ENCODE measurements at places on chromosomes 1 and 21.

DNA sequence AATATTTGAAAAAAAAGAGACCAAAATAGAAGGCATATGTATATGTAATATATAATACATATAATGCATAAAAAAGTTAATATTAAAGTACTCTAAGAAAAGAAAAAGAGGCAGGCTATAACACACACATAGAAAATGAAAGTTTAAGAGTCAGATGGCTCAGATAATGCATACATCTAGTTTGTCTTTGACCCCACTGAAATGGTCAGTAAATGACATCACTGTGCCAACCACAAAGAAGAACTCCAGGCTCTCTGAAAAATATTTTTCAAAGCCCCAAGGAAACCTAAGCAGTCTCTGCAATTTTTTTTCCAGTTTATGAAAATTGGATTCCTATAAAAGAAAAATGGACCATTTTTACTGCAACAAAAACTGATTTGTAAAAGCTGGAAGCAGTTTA, 55.4 kb upstream of the SCYL3 start:
- peak; percentile 22 for DNase-seq

DNA sequence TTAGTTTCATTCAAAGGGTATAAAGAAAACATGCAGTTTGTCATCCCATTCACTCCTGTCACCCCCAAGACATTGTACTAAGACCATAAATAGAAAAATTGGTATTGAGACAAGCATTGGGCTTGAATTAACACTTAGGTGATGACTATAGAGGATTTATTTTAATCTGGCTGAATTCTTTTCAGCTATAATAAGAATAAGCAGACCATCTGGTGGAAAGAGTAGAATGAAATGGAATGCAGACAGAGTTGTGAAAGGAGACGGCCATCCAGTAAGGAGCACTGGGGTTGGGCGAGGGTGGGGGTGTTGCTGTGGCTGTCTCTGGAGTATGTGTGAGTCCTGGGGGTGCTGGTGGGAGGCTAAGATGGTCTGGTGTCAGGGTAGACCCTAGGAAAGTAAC, 125.0 kb upstream of the IVNS1ABP start:
- DNase-seq: no peak

DNA sequence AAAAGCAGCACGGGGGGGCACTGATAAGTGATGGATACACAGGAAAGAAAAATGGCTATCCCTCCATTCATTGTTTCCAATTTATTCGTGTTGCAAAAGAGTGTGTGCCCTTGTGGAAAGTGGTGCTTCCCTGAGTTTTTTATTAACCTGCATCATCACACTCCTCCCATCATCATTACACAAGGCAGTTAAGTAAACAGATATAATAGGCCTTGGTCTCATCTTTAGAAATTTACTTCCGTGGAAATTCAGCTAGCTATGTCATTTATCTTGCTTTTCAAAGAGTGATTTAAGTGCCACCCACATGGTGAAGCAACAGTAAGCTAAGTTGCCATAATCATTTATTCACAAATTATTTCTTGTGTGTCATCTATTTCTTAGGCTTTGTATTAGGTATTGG, 473.3 kb downstream of the NEGR1 start:
- no peak for DNase-seq

DNA sequence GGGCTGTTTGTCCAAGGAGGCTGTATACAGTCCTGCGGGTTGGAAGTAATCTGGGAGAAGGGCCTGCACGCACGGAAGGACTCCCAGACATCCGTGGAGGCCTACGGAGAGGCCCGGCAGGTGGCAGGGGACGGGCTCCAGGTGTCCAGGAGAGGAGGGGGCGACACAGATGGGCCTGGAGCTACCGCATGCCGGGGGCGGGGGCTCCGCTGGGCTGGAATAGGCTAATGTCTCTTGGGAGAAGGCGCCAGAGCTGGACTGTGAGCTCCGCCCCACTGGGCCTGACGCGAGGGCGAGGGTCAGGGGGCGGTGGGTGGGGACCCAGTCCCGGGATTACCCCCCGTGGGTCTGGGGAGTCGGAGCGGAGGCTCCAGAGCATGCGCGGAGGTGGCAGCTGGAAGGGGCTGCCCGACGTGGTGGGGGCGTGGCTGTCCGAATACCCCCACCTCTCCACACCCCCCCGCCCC, 659 bp downstream of the AGO1 start:
- DNase-seq: peak; percentile 24

DNA sequence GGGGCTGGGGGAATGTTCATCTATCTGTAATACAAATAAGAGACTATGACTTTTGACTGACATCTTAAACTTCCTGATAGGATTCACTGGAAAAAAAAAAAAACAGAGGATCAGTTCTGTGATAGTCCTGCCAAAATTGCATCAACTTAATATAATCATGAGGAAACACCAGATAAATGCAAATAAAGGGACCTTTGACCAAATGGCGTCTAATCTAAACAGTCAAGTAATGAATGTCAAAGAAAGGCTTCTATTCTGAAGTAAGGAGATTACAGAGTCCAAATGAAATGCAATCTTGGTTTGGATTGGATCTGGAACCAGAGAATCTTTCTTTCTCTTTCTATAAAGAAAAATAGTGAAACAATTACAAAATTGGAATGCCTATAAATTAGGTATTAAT, 513.4 kb downstream of the KCNT2 start:
- no peak for DNase-seq

GRCh38 chr1:207918581-207918980, 7.7 kb upstream of the CD34 start:
- no peak for DNase-seq

DNA sequence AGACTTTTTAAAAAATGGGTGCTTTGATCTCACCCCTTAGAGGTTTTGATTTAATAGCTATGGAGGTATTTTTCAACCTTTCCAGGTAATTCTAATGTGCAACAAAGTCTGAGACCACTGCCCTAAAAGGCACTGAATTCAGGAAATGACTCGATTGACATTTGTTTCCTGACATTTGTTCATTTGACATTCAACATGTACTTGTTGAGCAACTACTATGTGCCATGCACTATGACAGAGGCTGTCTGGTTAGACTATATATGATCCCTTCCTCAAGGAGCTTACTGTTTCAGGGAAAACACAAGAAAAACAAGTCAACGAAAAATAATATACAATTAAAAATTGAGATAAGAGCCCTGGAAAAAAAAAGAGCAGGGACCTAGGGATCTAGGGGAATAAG, 25.6 kb upstream of the AVPR1B start:
- no peak for DNase-seq

- DNase-seq: no peak
These were observed 54.5 kb upstream of the FGGY start for GRCh38 chr1:59242370-59242769.

DNA sequence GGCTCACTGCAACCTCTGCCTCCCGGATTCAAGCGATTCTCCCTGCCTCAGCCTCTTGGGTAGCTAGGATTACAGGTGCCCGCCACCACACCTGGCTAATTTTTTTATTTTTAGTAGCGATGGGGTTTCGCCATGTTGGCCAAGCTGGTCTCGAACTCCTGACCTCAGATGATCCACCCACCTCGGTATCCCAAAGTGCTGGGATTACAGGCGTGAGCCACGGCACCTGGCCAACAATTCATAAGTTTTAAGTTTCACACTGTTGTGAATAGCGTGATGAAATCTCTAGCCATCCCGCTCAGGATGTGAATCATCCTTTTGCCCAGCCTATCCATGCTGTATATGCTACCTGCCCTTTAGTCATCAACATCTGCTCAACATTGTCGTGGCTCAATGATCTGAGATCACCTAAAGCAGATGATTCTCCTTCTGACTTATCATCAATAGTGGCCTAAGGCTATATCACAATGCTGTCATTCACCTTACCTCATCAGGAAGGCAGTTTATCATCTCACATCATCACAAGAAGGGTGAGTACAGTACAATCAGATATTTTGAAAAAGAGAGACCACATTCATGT, 2.6 kb downstream of the PFDN2 start:
- DNase-seq: peak; percentile 59

DNA sequence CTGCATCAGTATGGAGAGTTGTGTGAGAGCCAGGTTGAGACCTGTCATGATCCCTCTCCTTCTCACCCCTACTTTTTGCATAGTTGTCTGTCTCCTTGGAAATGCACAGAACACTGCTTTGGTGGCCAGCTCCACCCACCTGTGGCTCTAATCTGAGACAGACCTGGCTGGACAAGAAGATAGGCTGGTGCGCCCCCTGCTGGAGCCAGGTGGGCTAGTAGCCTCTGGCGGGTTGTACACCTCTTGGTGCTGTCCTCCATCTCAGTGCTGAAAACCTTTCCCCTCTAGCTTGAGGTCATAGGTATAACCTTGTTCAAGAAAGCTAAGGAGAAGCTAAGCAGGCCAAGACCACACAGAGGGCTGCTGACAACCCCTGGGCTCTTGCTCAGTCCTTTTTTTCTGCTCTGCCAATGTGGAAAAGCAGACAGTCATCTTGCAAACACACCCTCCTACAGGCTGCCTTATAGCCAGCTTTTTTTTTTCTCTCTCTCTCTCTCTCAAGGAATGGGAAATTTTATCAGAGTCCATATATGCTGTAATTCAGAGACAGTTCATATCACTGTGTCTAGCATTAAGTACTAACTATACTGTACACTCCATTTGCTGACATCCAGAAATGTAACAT, 58.8 kb upstream of the SPATA6 start:
- DNase-seq: peak; percentile 13

DNA sequence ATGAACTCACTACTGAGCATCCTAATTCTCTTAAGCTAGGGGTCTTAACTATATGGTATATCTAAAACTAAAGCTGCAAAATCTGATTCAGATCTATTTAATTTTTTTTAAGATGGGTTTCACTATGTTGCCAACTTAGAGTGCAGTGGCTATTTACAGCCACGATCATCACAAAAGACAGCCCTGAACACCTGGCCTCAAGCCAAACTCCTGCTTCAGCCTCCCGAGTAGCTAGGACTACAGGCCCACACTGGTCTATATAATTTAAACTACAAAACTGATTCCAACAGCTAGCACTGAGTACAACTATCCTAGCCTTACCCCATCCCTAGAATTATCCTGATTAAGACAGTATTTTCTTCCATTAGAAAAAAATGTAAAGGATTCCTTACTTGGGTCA, 37.1 kb downstream of the EIF4G3 start:
- no peak for DNase-seq

- DNase-seq: no peak
These were observed 5.6 kb upstream of the LACTBL1 start for GRCh38 chr1:22978299-22978698.

DNA sequence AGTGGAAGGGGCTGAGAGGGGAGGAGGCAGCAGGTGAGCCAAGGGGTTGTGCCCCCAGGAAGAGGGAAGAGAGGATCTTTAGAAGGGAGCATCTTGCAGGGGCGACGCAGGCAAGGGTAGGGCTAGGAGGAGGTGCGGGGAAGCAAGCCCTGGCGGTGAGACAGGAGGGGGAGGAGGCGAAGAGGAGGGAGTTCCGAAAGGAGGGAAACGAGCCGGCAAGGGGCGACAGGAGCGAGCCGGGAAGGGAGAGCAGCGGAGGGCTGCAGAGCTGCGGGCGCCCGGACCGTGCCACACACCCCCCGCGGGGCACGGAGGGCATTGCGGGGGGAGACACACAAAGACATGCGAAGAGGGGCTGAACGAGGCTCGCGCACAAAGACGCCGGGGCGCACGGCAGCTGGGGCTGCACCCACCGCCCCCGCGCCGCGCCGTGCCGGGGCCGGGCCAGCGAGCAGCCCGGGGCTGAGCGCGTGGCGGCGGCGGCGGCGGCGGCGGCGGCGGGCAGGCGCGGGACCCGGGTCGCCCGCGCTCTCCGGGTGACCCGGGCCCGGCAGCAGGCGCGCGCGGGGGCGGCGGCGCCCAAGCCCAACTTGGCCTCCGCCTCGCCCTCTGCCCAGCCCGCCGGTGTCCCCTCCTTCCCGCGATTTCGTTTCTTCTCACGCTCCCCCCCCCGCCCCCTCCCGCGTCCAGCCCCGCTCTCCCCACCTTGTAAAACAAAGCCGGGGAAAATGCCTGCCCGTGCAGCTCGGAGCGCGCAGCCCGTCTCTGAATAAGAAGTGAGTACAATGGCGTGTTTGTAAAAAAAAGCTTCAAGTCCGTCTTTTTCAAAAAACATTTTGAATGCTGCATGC, at the start of gene KCNK2:
Gene KCNK2 (plus strand): TSS at position 206 of the 851 bp plus-strand sequence. CDS start 649 bp downstream, outside the sequence.
- no peak for DNase-seq

GRCh38 chr21:46226920-46227599, 1.5 kb downstream of the LSS start:
- DNase-seq: peak; percentile 95

DNA sequence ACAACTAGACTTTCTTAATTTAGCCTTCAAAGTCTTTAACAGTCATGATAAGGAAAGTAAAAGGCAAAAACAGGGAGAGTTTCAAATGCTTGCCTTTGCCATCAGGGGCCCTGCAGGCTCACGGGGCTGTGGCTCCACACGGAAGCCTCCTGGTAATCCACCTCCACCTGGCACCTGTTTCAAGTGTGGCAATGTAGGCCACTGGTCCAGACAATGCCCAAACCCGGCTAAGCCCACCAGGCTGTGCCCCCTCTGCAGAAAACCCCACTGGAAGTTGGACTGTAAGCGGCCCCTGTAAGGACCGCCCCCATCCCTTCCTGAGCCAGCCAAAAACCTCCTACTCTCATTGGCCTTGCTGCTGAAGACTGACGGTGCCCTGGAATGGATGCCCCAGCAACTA, 32.5 kb downstream of the VN1R5 start:
- no peak for DNase-seq

- no peak for DNase-seq
These were observed 42.2 kb downstream of the SLC37A1 start for GRCh38 chr21:42555756-42556438.

DNA sequence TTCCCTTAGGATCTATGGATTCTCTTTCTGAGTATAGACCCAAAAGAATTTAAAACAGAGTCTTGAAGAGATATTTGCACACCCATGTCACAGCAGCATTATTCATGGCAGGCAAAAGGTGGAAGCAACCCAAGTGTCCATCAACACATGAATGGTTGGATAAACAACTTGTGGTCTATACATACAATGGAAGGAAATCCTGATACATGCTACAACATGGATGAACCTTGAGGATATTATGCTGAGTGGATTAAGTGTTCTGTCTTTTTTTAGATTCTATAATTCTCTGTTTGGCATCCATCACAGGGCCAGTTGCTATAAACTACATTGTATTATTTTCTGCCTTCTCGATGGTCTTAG, 39.8 kb downstream of the PTPN14 start:
- DNase-seq: no peak

DNA sequence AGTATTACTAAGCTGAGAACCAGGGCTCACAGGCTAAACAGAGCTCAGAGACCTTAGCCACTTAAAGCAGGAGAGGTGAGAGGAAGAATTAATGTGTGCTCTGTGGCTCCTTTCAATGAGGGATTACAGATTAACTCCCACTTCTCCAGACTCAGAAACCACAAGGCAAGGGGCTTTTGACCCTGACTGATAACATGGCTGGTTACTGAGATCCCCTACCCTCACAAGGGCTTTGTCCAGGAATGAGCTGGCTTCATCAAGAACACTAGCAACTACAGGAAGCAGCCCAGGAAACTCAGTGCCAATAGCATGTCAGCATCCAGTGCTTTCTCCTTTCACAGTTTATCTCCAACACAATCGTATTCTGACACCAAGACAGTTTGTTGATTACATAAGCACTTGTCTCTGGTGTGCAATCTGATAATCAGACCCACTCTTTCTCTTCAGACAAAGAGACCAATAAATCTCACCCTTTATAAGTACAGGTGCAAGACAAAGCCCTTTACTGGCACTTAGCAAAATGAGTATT, 38.8 kb downstream of the ERI3 start:
- DNase-seq: no peak

Measured in inflammatory macrophage treated with lipopolysaccharide for 4 hours (primary cell).